Epithelial cell of alveolus of lung (primary cell): ENCODE measurements at places on chromosomes 2 and 18. TPM values are rescaled to one million over a fixed set of nuclear protein-coding genes. Genes with fewer than 3 reads are reported as not detected.

RFTN2 gene
- total RNA-seq = 4.5 and 11.9 TPM in 2 replicates

IL1RL1 gene
- 2.1 and 108 TPM in 2 replicates for total RNA-seq

IL36RN gene
- total RNA-seq = not detected in 2 replicates

PARD6G gene
- 5.9 and 10.8 TPM in 2 replicates for total RNA-seq

INO80C gene
- 5.2 and 5.8 TPM in 2 replicates for total RNA-seq

RASGRP3 gene
- 0.56 and 1.9 TPM in 2 replicates for total RNA-seq

MC4R gene
- total RNA-seq = not detected in 2 replicates

SAG gene
- not detected in 2 replicates for total RNA-seq

ADD2 gene
- total RNA-seq = 0.88 and 1.4 TPM in 2 replicates

STARD6 gene
- total RNA-seq = not detected in 2 replicates

STAT1 gene
- 29.1 and 63.9 TPM in 2 replicates for total RNA-seq

ANKRD30BL gene
- total RNA-seq = not detected in 2 replicates

GKN1 gene
- total RNA-seq = not detected in 2 replicates

CTNNA2 gene
- total RNA-seq = not detected in 2 replicates

COL4A4 gene
- total RNA-seq = 0.32 and 0.91 TPM in 2 replicates

HOXD4 gene
- not detected in 2 replicates for total RNA-seq

GALNT5 gene
- total RNA-seq = 5.3 and 7.6 TPM in 2 replicates

TUBB8B gene
- not detected in 2 replicates for total RNA-seq

KCNE4 gene
- 5.0 and 13.6 TPM in 2 replicates for total RNA-seq

REG3G gene
- total RNA-seq = not detected in 2 replicates

PASK gene
- 2.2 and 4.6 TPM in 2 replicates for total RNA-seq

ANTXR1 gene
- 35.7 and 98.2 TPM in 2 replicates for total RNA-seq

UGT1A10 gene
- not detected in 2 replicates for total RNA-seq

SESTD1 gene
- total RNA-seq = 11.5 and 18.3 TPM in 2 replicates

GREB1L gene
- total RNA-seq = under 0.01 and 0.26 TPM in 2 replicates

ITGA4 gene
- 7.3 and 58.6 TPM in 2 replicates for total RNA-seq

ADAM23 gene
- total RNA-seq = 1.4 and 4.9 TPM in 2 replicates

SPATA3 gene
- total RNA-seq = not detected in 2 replicates

PRSS56 gene
- total RNA-seq = 0.48 TPM in 1 of 2 replicates, not detected in the other

DSC1 gene
- total RNA-seq = not detected in 2 replicates

LHCGR gene
- total RNA-seq = 0.39 TPM in 1 of 2 replicates, not detected in the other
